A673 (cell line): ENCODE measurements at places on chromosomes 11 and 22. TPM values are rescaled to one million over a fixed set of nuclear protein-coding genes. Genes with fewer than 3 reads are reported as not detected.

- peak within 1 kb of the TSS; percentile 87 for H3K27ac ChIP-seq
- peak; percentile 100 for DNase-seq
- peaks cover 21% of the 10 kb centered on the region for H3K36me3 ChIP-seq
- H3K27me3 ChIP-seq: no peaks in the 10 kb centered on the region
Measured at GRCh38 chr11:64185693-64186491, at the start of gene STIP1. Gene STIP1 (plus strand): TSS chr11:64186171. CDS start chr11:64186262, 91 bp downstream.

DNA sequence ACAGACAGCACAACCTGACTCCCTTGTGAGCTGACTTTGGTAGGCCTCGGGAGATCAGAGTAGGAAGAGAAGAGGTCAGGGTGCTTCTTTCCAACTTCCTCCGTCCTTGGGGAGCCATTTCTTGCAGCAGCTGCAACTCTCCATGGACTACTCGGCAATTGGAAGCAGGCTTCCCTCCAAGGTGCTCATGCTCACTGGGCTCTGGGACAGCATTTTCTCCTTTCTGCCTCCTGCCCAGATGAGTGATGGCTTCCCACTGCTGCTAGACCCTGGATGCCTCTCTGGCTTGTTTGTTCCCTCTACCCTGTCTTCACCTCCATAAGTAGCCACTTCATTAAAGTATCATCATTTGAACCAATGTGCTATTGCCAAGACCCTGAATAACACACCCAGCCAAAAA is 8.2 kb upstream of the PRSS23 start:
- no peak overlapping the region for H3K27ac ChIP-seq
- no peak for DNase-seq
- H3K4me1 ChIP-seq: peaks cover 6% of the 10 kb centered on the region
- no peak overlapping the region for H3K4me3 ChIP-seq
- H3K27me3 ChIP-seq: no peaks in the 10 kb centered on the region

- peak overlapping the region; percentile 89 for H3K27ac ChIP-seq
- H3K4me3 ChIP-seq: no peak overlapping the region
- peaks cover 59% of the 10 kb centered on the region for H3K4me1 ChIP-seq
- DNase-seq: no peak
- H3K27me3 ChIP-seq: no peaks in the 10 kb centered on the region
Measured at GRCh38 chr22:19887256-19887985, 32.7 kb upstream of the GNB1L start.

GRCh38 chr11:125154378-125155099 is 10.0 kb upstream of the PKNOX2 start:
- no peak for DNase-seq
- H3K27ac ChIP-seq: no peak overlapping the region
- H3K27me3 ChIP-seq: no peaks in the 10 kb centered on the region
- peaks cover 8% of the 10 kb centered on the region for H3K4me1 ChIP-seq
- no peak overlapping the region for H3K4me3 ChIP-seq
- no peaks in the 10 kb centered on the region for H3K36me3 ChIP-seq

DNA sequence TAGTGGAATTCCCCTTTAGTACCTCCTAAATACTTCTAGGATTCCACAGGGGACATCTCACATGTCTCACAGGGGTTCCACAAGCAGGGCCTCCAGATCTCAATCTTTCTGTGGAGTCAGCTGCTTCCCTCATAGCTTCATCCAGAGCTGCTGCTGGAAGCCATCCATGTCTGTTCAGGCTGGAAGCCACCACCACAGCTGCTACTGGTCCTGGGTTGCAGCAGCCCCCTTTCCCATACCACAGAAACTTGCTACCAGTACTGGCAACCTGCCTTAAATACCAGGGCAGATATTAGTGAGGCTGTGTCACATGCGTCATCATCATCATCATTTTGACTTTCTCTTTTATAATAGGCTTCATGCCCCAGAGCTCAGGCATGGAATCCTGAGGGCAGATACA is 242.7 kb upstream of the NCAM1 start:
- H3K36me3 ChIP-seq: no peaks in the 10 kb centered on the region
- no peak overlapping the region for H3K27ac ChIP-seq
- no peak for DNase-seq
- H3K4me3 ChIP-seq: no peak overlapping the region
- no peaks in the 10 kb centered on the region for H3K4me1 ChIP-seq
- H3K27me3 ChIP-seq: peaks cover 3% of the 10 kb centered on the region

- no peaks in the 10 kb centered on the region for H3K4me1 ChIP-seq
- H3K36me3 ChIP-seq: no peaks in the 10 kb centered on the region
- no peak overlapping the region for H3K4me3 ChIP-seq
- no peaks in the 10 kb centered on the region for H3K27me3 ChIP-seq
- no peak overlapping the region for H3K27ac ChIP-seq
Measured at GRCh38 chr11:44842220-44842619, 108.5 kb downstream of the TP53I11 start.

DNA sequence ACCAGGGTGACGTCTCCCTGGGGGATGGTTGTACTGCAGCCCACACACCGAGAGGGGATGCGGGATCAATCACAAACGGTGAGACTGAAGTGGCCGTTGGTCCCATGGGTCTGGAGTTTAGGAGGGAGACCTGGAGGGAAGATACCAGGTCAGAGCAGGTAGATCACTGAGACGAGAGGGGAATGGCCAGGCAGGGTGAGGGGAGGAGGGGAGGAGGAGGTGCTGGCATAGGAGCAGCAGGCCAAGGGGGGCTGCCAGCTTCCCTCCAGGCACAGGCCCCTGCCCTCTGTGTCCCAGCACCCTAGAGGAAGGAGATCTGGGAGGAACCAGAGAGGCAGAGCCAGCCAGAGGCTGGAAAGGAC is 7.0 kb downstream of the MAPK8IP2 start:
- no peak overlapping the region for H3K4me3 ChIP-seq
- no peak for DNase-seq
- no peaks in the 10 kb centered on the region for H3K36me3 ChIP-seq
- H3K27me3 ChIP-seq: no peaks in the 10 kb centered on the region
- no peaks in the 10 kb centered on the region for H3K4me1 ChIP-seq
- H3K27ac ChIP-seq: no peak overlapping the region

GRCh38 chr11:26095340-26095739 is 236.6 kb upstream of the ANO3 start:
- no peak for DNase-seq
- no peak overlapping the region for H3K27ac ChIP-seq
- H3K4me1 ChIP-seq: no peaks in the 10 kb centered on the region

GRCh38 chr11:128311742-128312719 is 275.3 kb downstream of the ETS1 start:
- DNase-seq: no peak
- H3K27me3 ChIP-seq: peaks cover 29% of the 10 kb centered on the region
- no peaks in the 10 kb centered on the region for H3K4me1 ChIP-seq
- no peak overlapping the region for H3K4me3 ChIP-seq
- H3K36me3 ChIP-seq: no peaks in the 10 kb centered on the region

DNA sequence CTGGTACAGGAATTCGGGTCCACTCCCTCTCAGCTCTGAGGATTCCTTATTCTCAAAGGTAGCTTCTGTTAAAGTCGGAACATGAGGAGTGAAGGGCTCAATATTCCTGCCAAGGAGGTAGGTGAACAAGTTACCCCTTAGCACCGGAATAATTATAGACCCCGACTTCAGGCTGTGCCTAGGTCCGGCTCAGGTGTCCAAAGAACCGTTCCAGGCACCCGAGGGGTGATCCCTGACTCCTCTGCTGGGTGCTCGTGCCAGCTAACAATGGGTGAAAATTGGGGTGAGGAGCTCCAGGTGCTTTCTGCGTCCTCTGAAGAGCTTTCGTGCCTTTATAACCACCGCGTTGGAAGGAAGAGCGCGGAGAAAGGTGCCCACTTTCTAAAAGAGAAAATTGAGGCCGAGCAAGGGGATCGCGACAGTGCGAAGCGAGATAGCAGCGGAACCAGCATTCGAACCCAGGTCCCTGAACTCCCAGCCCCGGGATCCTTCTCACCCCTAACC is 393 bp downstream of the CYB561A3 start:
- H3K4me1 ChIP-seq: peaks cover 15% of the 10 kb centered on the region
- peak overlapping the region; percentile 72 for H3K4me3 ChIP-seq
- no peaks in the 10 kb centered on the region for H3K27me3 ChIP-seq
- H3K27ac ChIP-seq: peak overlapping the region; percentile 99

- peaks cover 4% of the 10 kb centered on the region for H3K36me3 ChIP-seq
- H3K4me1 ChIP-seq: no peaks in the 10 kb centered on the region
- H3K27me3 ChIP-seq: no peaks in the 10 kb centered on the region
- no peak overlapping the region for H3K27ac ChIP-seq
- no peak overlapping the region for H3K4me3 ChIP-seq
- DNase-seq: no peak
Measured at GRCh38 chr11:86972734-86973133, 17.5 kb upstream of the FZD4 start.

DNA sequence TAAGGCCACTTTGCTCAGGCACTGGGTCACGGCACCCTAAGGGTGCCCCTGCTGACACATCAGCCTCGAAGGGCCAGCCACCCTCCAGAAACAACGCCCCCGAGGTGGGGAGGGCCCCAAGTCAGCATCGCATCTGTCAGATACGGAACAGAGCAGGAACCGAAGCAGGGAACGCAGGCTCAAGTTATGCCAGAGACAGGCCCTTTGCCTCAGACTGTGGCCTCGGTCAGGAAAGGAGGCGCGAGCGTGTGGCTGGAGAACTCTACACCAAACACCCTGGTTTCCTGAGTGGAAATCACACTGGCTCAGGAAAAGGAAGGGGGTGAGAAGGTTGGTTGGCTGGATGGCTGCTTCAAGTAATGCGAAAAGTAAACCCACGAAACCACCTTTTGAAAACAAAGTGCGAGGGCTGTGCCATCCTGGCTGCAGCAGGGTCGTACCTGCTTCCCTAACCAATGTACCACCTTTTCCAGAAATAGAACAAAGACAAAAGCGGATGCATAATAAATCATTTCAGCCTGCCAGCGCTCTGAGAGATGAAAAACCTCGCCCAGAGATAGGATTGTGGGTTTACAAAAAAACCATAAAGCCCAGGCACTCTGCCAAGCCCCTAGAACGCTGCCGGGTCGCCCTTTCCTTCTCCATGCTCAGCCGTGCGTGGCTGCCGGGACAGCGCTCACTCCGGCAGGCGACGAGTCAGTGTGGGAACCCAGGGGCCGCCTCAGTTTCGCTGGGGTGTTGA is 38.6 kb downstream of the TRMU start:
- no peaks in the 10 kb centered on the region for H3K4me1 ChIP-seq
- no peaks in the 10 kb centered on the region for H3K36me3 ChIP-seq
- no peak overlapping the region for H3K4me3 ChIP-seq
- no peak for DNase-seq
- no peaks in the 10 kb centered on the region for H3K27me3 ChIP-seq

GRCh38 chr11:111438846-111439520 is 59.9 kb upstream of the POU2AF1 start:
- H3K27ac ChIP-seq: no peak overlapping the region
- H3K27me3 ChIP-seq: no peaks in the 10 kb centered on the region
- DNase-seq: peak; percentile 34
- peaks cover 13% of the 10 kb centered on the region for H3K4me1 ChIP-seq
- H3K4me3 ChIP-seq: no peak overlapping the region
- no peaks in the 10 kb centered on the region for H3K36me3 ChIP-seq

DNA sequence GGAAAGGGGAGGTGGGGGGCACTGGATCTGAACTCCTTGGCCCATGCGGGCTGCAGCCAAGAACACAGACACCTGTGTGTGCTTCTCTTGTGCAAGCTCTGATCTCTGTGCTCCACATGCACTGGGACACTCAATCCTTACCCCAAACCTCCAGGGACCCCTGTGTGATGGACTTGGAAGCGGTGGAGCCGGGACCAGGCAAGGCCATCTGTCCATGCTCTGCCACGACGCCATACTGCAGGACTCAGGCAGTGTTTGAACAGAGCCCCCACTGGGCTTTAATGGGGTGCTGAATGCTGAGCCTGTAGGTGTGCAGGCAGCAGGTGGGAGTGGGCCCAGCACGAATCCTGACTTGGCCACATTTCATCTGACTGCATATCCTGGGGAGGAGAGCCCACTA is 23.4 kb downstream of the PPM1F start:
- no peak for DNase-seq
- H3K4me1 ChIP-seq: peaks cover 27% of the 10 kb centered on the region
- H3K4me3 ChIP-seq: no peak overlapping the region
- no peaks in the 10 kb centered on the region for H3K27me3 ChIP-seq
- peaks cover 41% of the 10 kb centered on the region for H3K36me3 ChIP-seq

- no peaks in the 10 kb centered on the region for H3K27me3 ChIP-seq
- H3K36me3 ChIP-seq: peaks cover 10% of the 10 kb centered on the region
- no peaks in the 10 kb centered on the region for H3K4me1 ChIP-seq
- DNase-seq: no peak
- no peak overlapping the region for H3K27ac ChIP-seq
Measured at GRCh38 chr22:44898236-44898635, 111.6 kb downstream of the PHF21B start.

- no peaks in the 10 kb centered on the region for H3K36me3 ChIP-seq
- H3K4me1 ChIP-seq: peaks cover 31% of the 10 kb centered on the region
- H3K4me3 ChIP-seq: no peak overlapping the region
- peaks cover 98% of the 10 kb centered on the region for H3K27me3 ChIP-seq
- no peak overlapping the region for H3K27ac ChIP-seq
Measured at GRCh38 chr11:43574411-43574810, 106.1 kb upstream of the HSD17B12 start.

DNA sequence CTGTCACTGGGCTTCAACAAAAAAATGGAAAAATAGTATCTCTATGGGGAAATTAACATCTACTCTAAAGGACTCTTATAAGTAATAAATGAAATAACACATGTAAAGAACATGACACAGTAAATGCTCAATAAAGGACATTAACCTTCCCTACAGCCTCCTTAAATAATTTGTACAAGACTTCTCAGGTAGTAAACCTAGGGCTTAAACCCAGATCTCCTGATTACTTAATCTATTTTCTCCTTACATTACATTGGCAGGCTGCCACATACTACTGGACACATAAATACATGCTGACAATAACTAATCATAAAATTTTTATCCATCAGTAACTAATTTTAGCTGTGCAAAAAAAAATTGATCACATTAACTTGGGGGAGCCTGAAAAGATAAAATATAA is 4.9 kb downstream of the AMBRA1 start:
- H3K4me3 ChIP-seq: no peak overlapping the region
- no peaks in the 10 kb centered on the region for H3K27me3 ChIP-seq
- no peak overlapping the region for H3K27ac ChIP-seq
- H3K4me1 ChIP-seq: peaks cover 30% of the 10 kb centered on the region
- H3K36me3 ChIP-seq: peaks cover 4% of the 10 kb centered on the region

- H3K27ac ChIP-seq: no peak overlapping the region
- H3K4me1 ChIP-seq: no peaks in the 10 kb centered on the region
- H3K4me3 ChIP-seq: no peak overlapping the region
- H3K36me3 ChIP-seq: no peaks in the 10 kb centered on the region
- DNase-seq: no peak
Measured at GRCh38 chr11:25566298-25567200, 765.4 kb upstream of the ANO3 start.

TEX12 gene
- 0.26 and 0.41 TPM in 2 replicates for total RNA-seq

C11orf86 gene
- total RNA-seq: not detected in 2 replicates

RIMBP3C gene
- total RNA-seq: 1.8 and 1.9 TPM in 2 replicates

ARHGEF17 gene
- total RNA-seq: 24.0 and 32.0 TPM in 2 replicates

ME3 gene
- 6.9 and 7.6 TPM in 2 replicates for total RNA-seq

KCTD14 gene
- 0.45 and 1.2 TPM in 2 replicates for total RNA-seq

MMP7 gene
- 0.34 TPM in 1 of 2 replicates, not detected in the other for total RNA-seq

HBB gene
- not detected in 2 replicates for total RNA-seq
